ENCODE measurements at places on chromosomes 16 and 17. TPM values are rescaled to one million over a fixed set of nuclear protein-coding genes. Genes with fewer than 3 reads are reported as not detected.
A peak's percentile ranks its signal among the peaks of the same experiment; 100 is the strongest.

DLG4 gene
- 8.1 TPM for total RNA-seq

GRCh38 chr16:15906439-15906838 lies 18.0 kb upstream of the CEP20 start:
- no peak for DNase-seq

DNA sequence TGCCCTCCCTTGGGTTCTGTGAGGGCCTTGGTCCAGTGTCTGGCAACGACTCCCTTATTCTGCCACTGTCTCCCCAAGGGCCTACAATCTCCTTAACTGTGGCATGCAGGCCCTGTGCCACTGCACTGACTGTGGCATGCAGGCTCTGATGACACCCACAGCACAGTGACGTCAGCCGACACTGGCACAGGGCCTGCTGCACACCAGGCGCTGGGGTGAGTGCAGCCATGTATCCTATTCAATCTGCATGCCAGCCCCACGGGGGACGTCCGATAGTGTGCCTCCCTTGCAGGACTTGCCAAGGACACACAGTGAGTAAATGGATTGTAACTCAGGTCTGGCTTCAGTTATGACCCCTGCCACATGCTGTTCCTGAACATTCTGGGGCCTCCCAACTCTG lies 39.8 kb upstream of the RASD1 start:
- peak; percentile 39 for DNase-seq

DNA sequence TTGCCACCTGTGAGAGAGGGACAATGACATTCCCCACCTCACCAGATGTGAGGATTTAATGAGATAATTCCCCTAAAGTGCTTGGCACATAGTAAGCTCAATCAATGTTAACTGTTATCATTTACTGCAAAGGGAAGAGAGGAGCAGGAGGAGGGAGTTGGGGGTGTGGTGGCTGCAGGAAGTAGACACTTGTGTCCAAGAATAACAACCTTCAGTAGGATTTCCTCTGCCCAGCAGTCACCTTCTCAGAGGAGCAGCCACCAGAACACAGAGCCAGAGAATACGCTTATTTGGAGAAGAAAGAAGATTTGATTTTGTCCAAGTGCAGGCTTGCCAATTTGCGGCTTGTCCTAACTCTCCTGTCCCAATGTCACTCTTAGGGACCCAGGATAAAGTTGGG lies 10.2 kb downstream of the CBX4 start:
- DNase-seq: no peak

DNA sequence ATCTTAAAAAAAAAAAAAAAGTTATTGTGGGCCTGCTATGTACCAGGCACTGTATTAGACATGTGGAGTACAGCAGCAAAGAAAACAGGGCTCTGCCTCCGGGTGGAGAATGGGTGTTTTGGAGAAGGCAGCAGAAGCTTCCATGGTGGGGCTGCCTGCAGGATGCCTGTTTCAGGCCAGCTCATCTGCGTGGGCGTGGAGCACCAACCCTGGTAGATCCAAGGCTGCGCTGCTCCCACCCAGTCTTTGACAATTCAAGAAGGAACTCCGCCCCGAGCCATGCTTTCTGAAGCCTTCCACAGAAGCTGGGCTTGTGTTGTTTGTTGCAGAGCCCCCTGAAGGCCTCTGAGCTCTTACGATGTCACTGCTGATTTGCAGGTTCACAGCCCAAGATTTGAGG lies 23.2 kb upstream of the CACNG1 start:
- no peak for DNase-seq

DNA sequence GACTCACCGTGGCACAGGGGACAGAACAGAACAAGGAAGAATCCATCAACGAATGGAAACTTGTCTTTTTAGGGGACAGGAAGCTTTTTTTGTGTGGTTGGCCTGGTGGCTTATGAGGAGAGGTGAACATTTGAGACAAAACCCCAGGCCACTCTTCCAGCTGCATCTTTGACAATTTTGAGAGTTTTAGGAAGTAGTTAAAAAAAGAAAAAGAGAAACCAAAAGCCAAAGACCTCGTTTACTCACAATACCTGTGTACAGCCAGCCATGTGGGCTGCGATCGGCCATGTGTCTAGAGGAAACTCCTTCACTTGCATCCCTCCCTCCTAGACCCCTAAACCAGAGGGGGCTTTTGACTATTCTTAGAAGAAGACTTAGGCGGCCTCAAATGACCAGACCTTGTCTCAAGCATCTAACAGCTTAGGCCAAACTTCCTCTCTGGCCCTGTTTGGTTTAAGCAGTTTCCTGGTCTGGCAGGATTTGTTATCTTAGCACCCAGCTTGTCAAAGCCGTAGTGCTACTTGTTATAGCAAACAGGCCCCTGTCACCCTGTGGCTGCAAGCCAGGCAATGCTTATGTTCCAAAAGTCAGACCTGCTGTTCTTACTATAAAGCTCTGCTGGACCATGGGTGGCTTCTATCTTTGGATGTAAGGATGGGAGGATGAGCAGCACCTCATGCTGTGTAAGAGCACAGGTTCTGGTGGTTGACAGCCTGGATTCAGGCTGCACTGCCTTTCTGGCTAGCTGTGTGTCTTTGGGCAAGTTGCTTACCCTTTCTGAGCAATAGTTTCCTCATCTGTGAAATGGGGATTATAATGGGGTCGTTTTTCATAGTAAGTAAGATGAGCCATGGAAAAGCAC lies 17.7 kb downstream of the KSR1 start:
- no peak for DNase-seq

CLEC19A gene
- not detected for total RNA-seq

CCDC154 gene
- not detected for total RNA-seq

DNA sequence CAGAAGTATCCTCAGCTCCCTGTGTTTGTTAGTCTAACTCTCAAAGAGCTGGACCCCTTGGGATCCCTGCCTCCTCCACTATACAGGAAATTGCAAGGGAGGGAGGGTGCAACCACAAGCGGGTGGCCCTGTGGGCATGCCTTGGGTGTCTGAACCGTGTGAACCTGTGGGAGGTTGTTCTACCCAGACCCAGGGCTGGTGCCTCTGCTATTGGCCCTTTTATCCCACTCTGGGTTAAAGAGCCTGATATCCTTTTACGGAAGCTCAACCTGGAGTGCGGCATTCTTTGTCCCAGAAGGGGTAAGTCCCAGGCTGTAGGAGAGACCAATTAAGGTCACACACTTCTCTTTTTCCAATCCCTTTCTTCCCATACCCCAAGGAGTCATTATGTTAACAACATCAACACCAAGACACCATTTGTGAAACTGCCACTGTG lies 53.4 kb downstream of the ARSG start:
- no peak for DNase-seq

- DNase-seq: peak; percentile 96
Observed at GRCh38 chr17:37848690-37849616, 75.3 kb upstream of the TBC1D3K start.

DNA sequence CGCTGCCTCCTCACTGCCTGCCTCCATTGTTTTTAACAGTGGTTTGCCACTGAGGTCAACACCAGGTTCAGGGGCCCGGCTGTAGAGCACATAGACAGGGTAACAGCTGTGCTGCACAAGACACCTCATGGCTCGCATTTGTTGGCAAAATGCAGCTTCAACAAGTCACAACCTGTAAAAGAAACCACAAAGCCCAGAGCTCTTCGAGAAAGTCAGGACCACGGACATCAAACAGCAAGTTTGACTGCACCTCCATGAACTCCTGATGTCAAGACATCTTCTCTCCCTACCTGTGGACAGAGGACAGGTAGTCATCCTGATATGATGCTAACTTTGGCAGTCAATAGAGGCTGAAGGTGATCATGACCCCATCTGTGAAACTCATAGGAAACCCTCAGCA lies 142.4 kb upstream of the SOX9 start:
- DNase-seq: no peak

GRCh38 chr17:33127706-33128105 lies 136.1 kb downstream of the SPACA3 start:
- DNase-seq: no peak

NOXO1 gene
- total RNA-seq: not detected

RUSF1 gene
- 22.2 TPM for total RNA-seq

DNA sequence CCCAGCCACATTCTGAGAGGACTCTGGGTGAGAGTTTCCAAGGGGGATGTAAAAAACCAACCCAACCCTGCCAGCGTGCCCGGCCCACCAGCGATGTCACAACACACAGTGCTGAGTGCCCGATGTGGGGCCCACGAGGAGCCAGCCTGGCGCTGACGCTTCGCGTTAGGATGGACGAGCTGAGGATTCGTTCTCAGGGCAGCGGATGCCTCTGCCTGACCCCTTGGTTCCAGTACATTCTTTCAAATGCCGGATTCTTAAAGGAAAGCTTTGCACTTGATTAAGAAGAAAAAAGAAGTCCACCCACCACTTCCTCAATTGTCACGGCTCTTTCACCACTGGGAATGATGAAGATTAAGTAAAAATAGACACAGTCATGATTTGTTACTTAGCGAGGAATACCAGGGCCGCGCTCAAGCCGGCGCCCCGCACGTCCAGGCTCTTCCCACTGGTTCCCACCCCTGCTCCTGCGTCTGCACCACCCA lies 79.4 kb downstream of the IRF8 start:
- no peak for DNase-seq

DNA sequence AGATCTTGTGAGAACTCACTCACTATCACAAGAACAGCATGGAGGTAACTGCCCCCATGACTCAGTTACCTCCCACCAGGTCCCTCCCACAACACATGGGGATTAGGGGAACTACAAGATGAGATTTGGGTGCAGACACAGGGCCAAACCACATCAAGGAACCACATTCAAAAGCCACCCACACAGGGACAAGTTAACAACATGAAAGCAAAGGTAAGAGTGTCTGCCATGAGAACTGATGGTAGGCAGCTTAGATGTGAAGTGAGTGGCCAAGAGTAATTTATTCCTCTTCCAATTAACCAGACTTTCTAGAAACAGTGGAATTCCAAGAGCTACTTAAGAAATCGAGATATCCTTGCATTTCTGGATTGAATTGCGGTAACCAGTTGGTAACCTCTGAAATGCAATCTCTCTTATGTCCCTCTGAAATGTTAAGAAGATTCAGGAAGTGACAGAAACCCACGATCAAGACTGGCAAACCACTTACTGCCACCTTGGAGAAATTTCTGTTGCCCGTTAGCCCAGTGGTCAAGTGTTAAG lies 167.4 kb upstream of the CACNG5 start:
- no peak for DNase-seq

DNA sequence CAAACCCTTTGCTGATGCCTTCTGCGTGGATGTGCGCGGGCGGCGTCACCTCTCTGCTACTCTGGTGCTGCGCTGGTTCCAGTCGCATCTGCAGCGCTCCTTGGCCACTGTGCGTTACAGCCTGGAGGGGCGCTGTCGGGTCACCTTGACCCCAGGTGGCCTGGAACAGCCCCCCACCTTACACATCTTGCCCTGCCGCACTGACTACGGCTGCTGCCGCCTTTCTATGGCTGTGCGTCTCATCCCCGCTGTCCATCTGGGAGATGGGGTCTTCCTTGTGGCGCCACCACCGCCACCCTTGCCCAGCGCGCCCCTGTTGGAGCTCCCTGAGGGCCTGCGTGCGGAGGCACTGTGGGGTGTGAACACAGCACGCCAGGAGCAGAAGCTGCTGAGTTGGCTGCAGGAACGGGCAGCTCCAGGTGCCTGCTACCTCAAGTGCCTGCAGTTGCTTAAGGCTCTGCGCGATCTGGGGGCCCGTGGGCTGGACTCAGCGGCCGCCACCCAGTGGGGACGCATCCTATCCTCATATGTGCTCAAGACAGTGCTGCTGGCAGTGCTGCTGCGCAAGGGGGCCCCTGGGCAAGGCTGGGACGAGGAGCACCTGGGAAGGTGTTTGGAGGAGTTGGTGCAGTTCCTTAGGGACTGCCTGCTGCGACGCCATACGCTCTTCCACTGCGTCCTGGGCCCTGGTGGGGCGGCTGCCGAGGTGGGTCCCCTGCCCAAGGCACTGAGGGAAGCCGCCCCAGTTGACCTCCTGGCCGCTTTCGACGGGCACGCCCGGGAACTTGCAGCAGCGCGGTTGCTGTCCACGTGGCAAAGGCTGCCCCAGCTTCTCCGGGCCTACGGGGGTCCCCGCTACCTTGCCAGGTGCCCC lies 1.6 kb downstream of the ITPRIPL2 start:
- no peak for DNase-seq

DNA sequence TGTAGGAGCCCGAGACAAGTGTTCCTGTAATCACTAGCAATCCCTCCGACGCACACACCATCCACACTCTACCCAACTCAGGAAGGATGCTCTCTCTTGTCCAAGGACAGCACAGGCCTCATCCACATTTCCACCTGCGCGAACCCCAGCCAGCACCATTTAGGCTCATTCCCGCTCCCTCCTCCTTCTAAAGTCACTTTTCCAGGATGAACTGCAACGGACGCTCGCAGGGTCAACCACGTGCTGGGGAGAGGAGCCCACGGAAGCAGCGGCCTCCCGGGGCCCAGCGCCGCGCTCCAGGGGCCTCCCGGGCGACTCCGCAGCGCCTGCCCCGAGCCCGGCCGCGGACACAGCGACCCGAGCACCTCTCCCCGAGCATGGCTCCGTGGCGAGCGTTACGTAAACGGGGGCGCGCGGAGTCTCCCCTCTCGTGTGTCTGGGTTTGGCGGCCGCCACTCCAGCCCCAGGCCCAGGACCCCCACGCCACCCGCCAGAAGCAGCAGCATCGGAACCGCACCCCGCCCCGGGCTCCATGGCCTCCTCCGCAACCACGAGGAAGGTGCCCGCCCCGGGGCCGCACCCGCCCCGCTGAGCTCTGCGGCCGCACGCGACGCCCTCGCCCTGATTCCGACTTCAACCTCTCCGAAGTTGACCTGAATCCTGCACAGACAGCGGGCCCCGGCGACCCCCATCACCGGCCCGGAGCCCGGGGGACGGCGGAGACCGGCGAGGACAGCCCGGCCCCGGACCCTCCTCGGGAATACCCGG lies 668 bp downstream of the USP36 start:
- peak; percentile 76 for DNase-seq

CD79B gene
- not detected for total RNA-seq

DNA sequence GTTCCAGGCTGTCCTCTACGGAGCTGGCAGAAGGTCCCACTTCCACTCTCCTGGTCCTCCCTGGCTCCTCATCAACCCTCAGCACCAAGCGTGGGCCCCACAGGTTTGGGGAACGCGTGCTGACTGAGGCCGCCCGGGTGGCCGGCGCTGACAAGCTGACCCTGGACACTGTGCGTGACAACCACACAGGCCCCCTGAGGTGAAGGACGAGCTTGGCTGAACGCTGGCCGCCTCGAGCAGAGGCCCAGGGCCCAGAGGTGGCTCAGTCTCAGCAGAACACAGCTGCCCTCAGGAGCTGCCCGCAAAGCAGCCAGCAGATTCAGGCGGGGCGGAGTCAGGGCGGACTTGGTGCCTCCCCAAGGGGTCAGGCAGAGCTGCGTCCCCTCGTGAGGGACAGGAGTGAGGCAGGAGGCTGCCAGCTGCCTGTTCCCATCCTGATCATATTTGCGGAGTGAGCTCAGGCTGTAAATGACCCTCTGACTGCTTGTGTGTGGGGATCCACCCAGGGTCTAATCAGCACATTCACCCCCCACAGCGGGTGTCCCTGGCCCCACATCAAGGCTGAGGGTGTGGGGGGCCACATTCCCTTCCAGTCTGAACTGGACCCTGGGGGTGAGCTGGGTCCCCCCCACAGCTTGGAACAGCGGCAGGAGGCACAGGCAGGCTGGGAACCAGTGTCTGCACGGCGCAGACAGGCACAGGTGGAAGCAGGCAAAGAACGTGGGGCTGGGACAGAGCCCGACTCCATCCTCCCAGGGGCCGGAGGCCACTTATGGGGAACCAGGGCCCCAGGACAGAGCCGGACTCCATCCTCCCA lies 105.1 kb upstream of the METRNL start:
- no peak for DNase-seq

- DNase-seq: no peak
Observed at GRCh38 chr16:46974352-46974751, 878 bp upstream of the DNAJA2 start.
